ENCODE measurements at places on chromosomes 12 and 14.

DNA sequence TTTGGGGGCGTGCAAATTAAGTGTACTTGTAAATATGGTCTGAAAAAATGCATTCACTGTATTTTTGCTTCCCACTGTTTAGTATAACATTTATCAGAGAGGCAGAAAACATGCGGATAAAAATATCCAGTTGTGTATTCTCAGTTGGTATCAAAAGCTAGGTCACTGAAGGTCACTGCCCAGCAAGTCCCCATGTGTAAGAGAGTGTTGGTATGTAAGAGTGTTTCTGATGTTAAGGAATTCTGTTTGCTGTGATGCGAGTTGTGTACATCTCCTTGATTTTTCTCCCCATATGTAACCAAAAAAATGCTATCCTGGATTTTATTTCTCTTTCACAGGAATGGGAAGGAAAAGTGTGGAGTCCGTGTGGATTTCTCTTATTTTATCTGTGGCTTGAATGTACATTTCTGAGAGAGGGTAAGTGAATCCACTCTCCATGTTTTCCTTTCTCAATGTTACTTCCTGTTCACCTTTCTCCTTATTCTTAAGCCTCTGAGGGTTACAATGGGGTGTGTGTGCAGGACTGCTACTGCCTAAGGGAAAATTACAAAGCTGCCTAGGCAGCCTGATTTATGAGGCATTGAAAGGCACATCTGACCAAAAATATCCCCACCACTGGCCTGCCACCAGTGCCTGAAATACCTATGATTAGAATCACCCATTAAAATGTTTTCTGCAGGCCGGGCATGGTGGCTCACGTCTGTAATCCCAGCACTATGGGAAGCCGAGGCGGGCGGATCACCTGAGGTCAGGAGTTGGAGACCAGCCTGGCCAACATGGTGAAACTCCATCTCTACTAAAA, 97.9 kb upstream of the USP44 start:
- DNase-seq, result no peak

GRCh38 chr12:94033101-94033500, 115.3 kb upstream of the PLXNC1 start:
- DNase-seq, result no peak

GRCh38 chr12:103387385-103387784, 108.4 kb downstream of the C12orf42 start:
- no peak for DNase-seq

DNA sequence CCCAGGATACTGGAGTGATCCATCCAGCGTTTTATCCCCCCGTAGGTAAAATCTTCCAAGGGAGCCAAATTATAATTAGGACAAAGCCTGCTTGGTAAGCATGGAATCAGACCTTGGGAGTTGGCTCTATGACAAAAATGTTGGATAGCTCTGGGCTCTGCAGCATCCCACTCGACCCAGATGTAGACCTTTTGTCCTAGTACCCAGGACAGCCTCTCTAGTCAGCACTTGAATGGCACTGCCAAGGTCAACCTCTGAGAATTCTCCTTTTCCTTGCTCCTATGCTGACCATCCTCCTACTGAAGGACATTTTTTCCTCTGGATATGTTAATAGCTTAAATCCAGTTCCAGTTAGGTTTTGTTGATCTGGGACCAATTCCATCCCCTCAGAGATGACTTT, 104.7 kb upstream of the SLC35F4 start:
- no peak for DNase-seq

- DNase-seq, result no peak
These were observed 389.2 kb upstream of the PRICKLE1 start for GRCh38 chr12:42978708-42979107.
